ENCODE measurements at places on chromosomes 3 and 15. TPM values are rescaled to one million over a fixed set of nuclear protein-coding genes. Genes with fewer than 3 reads are reported as not detected.

Gene LRTM1
- not detected for polyA plus RNA-seq

Gene TRPM1
- polyA plus RNA-seq = 0.05 TPM

Gene EOMES
- polyA plus RNA-seq = not detected

Gene NPHP3
- 5.3 TPM for polyA plus RNA-seq

Gene ISL2
- polyA plus RNA-seq = not detected

Gene FGF7
- not detected for polyA plus RNA-seq

Gene LCTL
- polyA plus RNA-seq = not detected

DNA sequence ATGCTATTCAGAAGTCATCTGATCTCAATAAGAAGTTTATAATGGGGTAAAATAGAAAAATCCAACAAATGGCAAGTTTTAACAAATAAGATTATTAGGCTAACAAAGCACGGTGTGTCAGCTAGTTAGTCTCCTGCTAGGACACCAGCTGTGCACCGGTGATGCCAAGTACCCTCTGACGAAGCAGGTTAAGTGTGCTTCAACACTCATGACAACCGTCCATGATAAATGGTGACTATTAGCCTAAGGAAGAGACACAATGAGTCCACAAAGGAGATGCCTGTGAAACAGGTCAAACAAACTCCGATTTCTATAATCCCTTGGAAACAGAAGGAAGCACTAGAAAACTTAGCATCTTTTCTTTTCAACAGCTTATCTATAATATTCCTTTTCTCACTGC is 36.5 kb downstream of the ATP13A3 start:
- H3K4me1 ChIP-seq = peaks cover 8% of the 10 kb centered on the region
- no peak overlapping the region for H3K27ac ChIP-seq
- no peak overlapping the region for H3K4me3 ChIP-seq

GRCh38 chr3:138011722-138012121 is 1.8 kb downstream of the CLDN18 start:
- H3K4me1 ChIP-seq = no peaks in the 10 kb centered on the region
- H3K4me3 ChIP-seq = no peak overlapping the region
- H3K27me3 ChIP-seq = peaks cover 15% of the 10 kb centered on the region
- no peak for DNase-seq
- no peaks in the 10 kb centered on the region for H3K36me3 ChIP-seq
- no peak overlapping the region for H3K27ac ChIP-seq

DNA sequence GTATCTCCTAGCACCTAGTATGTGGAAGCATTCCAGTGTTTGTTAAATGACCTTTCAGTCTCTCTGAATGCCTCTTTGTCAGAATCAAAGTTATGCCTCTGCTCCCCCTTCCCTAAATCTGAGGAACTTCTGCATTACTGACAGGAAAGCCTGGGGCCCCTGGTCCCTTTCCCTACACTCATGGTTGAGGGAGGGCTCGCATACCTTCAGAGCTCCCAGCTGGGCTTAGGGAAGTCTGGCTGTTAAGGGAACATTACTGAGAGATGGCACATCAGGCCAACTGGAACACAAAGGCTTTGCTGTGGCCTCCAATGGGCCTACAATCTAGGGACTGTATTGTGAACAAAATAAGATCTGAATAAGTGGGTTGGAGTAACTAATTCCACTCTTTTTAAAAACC is 10.3 kb downstream of the PKM start:
- H3K4me1 ChIP-seq = peaks cover 41% of the 10 kb centered on the region
- DNase-seq = no peak
- H3K27me3 ChIP-seq = no peaks in the 10 kb centered on the region

DNA sequence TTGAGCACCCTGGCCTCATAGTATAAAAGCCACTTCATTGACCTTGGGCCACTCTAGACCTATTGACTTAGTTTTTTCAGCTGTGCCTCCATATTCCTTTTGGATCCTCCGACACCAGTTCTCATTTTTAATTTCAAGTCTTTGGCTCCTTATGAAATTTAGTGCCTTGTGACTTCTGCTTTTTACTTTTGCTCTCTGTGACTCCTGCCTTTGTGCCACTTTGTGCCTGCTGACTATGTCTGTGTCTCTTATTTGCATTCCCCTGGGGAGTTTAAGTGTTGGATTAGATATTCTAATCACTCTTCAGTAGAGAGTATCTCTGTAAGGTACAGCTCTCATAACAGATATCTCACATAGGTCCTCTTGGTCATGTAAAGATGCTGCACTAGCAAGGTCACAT is 39.6 kb upstream of the GPR149 start:
- H3K4me1 ChIP-seq = no peaks in the 10 kb centered on the region
- H3K36me3 ChIP-seq = no peaks in the 10 kb centered on the region
- no peak for DNase-seq
- no peak overlapping the region for H3K4me3 ChIP-seq
- no peaks in the 10 kb centered on the region for H3K27me3 ChIP-seq

GRCh38 chr3:77412021-77412438 is 372.1 kb downstream of the ROBO2 start:
- H3K4me1 ChIP-seq = no peaks in the 10 kb centered on the region
- no peak overlapping the region for H3K4me3 ChIP-seq
- H3K27me3 ChIP-seq = no peaks in the 10 kb centered on the region
- no peak overlapping the region for H3K27ac ChIP-seq
- DNase-seq = no peak

DNA sequence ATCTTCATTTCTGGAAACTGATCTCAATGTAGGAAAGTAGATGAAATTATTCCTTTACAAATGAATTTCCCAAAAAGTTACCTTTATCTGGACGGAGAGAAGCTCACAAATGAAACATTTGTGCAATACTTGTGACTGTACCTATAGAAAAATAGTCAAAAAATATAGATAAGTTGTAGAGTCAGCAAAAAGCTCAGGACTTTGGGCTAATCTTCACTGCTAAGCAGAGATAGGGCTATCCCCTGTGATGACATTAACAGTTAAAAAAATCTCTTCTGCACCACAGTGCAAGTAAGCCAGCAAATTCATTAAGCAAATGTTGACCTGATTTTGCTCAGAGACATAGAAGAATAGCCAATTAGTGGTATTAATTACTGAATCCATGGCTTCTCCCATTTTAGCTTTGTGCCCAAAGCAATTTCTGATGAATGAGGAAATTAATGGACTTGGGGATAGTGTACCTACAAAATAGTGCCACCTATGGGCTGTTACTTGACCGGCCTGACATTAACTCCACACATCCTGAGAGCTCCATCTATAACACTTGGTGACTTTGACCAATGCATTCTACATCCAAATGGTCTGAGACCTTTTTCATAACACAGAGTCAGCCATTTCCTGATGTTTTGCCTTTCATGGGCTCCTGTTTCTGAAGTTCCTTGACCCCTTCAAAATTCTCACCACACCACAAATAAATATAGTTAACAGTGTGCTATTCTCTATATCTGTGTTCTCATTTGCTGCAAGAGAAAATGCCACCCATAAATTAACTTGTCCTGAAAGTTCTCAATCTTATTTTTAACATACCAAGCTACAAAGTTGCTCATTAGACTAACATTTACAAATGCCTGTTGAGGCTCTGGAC is 105.0 kb downstream of the SSR3 start:
- H3K27ac ChIP-seq = no peak overlapping the region
- peaks cover 10% of the 10 kb centered on the region for H3K27me3 ChIP-seq
- no peaks in the 10 kb centered on the region for H3K36me3 ChIP-seq
- no peak overlapping the region for H3K4me3 ChIP-seq
- no peak for DNase-seq

- H3K4me1 ChIP-seq = peaks cover 19% of the 10 kb centered on the region
- no peak overlapping the region for H3K4me3 ChIP-seq
- H3K36me3 ChIP-seq = no peaks in the 10 kb centered on the region
- H3K27ac ChIP-seq = no peak overlapping the region
- no peak for DNase-seq
Observed at GRCh38 chr3:128991355-128991895, 2.5 kb downstream of the CFAP92 start.

DNA sequence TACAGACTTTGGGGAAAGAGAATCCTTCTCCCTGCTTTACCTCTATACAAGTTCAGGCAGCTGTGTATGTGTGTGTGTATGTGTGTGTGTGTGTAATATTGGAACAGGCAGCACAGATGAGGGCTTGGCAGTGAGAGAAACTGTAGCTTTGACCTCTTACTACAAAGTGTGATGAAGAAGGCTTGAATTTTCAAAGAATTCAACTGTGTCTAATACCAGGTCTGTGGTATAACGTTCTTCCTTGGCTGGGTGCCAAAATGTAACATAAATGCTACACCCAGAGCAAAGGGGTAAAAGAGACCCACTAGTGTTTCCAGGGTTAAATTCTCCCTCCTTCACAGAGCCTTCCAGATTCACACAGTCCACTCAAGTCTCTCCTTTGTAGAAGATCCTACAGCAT is 51.1 kb downstream of the CHST2 start:
- peak overlapping the region; percentile 78 for H3K27ac ChIP-seq
- peaks cover 47% of the 10 kb centered on the region for H3K4me1 ChIP-seq
- H3K27me3 ChIP-seq = no peaks in the 10 kb centered on the region
- peaks cover 3% of the 10 kb centered on the region for H3K36me3 ChIP-seq
- H3K4me3 ChIP-seq = peak overlapping the region; percentile 70

- peak overlapping the region; percentile 78 for H3K4me3 ChIP-seq
- peaks cover 51% of the 10 kb centered on the region for H3K4me1 ChIP-seq
Observed at GRCh38 chr15:64045774-64046420, 388 bp downstream of the DAPK2 start.

GRCh38 chr3:45319231-45319995 is 69.0 kb upstream of the LARS2 start:
- H3K36me3 ChIP-seq = no peaks in the 10 kb centered on the region
- peaks cover 4% of the 10 kb centered on the region for H3K27me3 ChIP-seq
- no peak overlapping the region for H3K27ac ChIP-seq
- DNase-seq = no peak
- H3K4me3 ChIP-seq = no peak overlapping the region

- no peak overlapping the region for H3K27ac ChIP-seq
- H3K36me3 ChIP-seq = no peaks in the 10 kb centered on the region
- H3K4me3 ChIP-seq = no peak overlapping the region
- DNase-seq = no peak
- H3K27me3 ChIP-seq = peaks cover 7% of the 10 kb centered on the region
Observed at GRCh38 chr3:140187656-140188221, 252.8 kb downstream of the CLSTN2 start.

DNA sequence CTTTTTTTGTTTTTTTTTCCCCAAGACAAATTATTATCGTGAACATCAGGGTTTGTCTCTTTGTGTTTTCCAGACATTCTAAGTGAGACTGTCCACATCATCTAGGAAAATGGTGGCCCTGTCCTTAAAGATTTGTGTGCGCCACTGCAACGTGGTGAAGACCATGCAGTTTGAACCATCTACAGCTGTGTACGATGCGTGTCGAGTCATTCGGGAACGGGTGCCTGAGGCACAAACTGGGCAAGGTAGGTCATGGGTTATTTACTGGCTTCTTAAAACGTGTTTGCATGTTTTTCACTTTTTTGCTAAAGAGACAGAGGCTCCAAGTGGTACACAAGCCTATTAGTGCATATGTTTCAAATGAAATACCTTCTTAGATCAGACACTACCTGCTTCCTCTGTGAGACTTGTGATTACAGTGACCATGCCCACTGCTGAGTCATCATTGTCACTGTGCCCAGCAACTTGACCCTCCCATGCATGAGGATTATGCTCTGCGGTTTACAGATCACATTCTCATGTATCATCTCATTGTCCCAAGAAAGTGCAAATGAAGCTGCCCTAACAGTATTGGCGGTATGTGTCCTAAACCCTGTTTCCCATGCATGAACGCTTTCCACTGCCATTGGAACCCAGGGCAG is 395.2 kb upstream of the TPM1 start:
- no peaks in the 10 kb centered on the region for H3K36me3 ChIP-seq
- H3K4me1 ChIP-seq = no peaks in the 10 kb centered on the region
- H3K4me3 ChIP-seq = no peak overlapping the region
- DNase-seq = no peak
- no peaks in the 10 kb centered on the region for H3K27me3 ChIP-seq

- no peak overlapping the region for H3K27ac ChIP-seq
- H3K4me3 ChIP-seq = no peak overlapping the region
- DNase-seq = no peak
- no peaks in the 10 kb centered on the region for H3K27me3 ChIP-seq
Observed at GRCh38 chr3:171005648-171006047, 20.9 kb downstream of the SLC2A2 start.

- no peaks in the 10 kb centered on the region for H3K27me3 ChIP-seq
- H3K4me1 ChIP-seq = peaks cover 27% of the 10 kb centered on the region
- no peak for DNase-seq
- H3K27ac ChIP-seq = peak overlapping the region; percentile 36
- H3K36me3 ChIP-seq = peaks cover 16% of the 10 kb centered on the region
- no peak overlapping the region for H3K4me3 ChIP-seq
Observed at GRCh38 chr3:114942773-114943172, 204.3 kb downstream of the ZBTB20 start.

GRCh38 chr3:126213379-126214028 is 33.1 kb upstream of the ALDH1L1 start:
- peaks cover 46% of the 10 kb centered on the region for H3K27me3 ChIP-seq
- DNase-seq = no peak
- peaks cover 14% of the 10 kb centered on the region for H3K36me3 ChIP-seq
- no peak overlapping the region for H3K27ac ChIP-seq

DNA sequence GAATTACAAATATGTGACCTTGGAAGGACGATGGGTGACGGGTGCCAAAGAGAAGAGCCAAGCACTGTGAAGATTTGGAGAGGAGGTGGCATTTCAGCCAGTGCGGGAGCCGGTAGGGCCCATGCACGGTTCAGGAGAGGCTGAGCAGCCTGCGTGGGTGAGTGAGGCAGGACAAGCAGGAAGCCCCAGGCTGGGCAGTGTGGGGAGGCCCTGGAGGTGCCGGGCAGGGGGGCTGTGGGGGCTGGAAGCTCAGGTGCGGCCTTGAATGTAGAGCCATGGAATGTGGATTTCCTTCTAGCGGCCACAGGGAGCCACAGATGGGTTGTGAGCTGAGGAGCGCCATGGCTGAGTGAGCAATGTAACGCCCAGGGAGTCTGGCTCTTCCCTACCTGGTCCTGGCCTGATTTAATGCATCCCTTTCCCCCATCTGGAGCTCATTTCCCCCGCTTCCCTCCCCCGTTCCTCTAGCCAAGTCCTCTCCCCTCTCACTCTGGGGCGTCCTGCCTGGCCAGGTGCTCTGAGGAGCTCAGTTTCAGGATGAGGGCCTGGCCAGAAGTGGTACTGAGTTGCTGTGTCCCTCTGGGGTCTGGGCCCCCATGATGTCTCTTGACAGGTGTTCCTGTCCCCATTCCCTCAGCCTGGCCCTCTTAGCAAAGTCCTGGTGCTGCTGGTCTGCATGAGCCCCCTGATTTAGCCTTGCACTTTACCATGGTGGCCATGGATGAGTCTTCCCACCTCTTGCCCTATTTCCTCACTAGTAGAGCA is 41.8 kb upstream of the IQSEC1 start:
- H3K27me3 ChIP-seq = no peaks in the 10 kb centered on the region
- H3K4me3 ChIP-seq = no peak overlapping the region
- no peaks in the 10 kb centered on the region for H3K36me3 ChIP-seq
- H3K27ac ChIP-seq = peak overlapping the region; percentile 35
- no peak for DNase-seq
- peaks cover 40% of the 10 kb centered on the region for H3K4me1 ChIP-seq

DNA sequence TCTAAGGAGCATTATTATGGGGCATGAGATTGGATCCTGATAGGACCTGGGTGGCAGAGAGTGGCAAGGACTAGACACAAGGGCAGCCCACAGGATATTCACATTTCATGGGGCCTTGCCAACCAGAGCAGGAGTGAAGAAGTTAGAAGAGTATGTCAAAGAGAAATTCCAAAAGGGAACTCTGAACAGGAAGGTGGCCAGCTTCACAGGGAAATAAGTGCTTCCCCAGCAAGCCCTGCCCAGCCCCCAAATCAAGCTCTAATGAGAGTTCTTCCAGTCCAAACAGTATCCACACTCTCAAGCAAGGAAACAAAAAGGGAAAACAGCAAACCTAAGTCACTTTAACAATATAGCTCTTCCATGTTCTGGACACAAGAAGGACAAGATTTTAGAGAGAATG is 130.2 kb upstream of the COL8A1 start:
- no peaks in the 10 kb centered on the region for H3K36me3 ChIP-seq
- no peaks in the 10 kb centered on the region for H3K27me3 ChIP-seq
- H3K4me1 ChIP-seq = no peaks in the 10 kb centered on the region
- H3K27ac ChIP-seq = no peak overlapping the region

Data from naive B cell (primary cell).